ENCODE measurements at places on chromosomes 16 and 17. TPM values are rescaled to one million over a fixed set of nuclear protein-coding genes. Genes with fewer than 3 reads are reported as not detected.

- H3K27ac ChIP-seq, result no peak overlapping the region
- H3K4me1 ChIP-seq, result peaks cover 30% of the 10 kb centered on the region
- H3K27me3 ChIP-seq, result no peaks in the 10 kb centered on the region
Measured at GRCh38 chr16:72786606-72787005, 261.3 kb downstream of the ZFHX3 start.

The SPECC1 gene
- polyA plus RNA-seq, result 12.8 TPM

The SLC35G6 gene
- not detected for polyA plus RNA-seq

GRCh38 chr17:62091804-62092203, 26.7 kb upstream of the MED13 start:
- no peaks in the 10 kb centered on the region for H3K27me3 ChIP-seq
- H3K4me3 ChIP-seq, result no peak overlapping the region
- no peak overlapping the region for H3K27ac ChIP-seq
- H3K4me1 ChIP-seq, result peaks cover 29% of the 10 kb centered on the region

- no peaks in the 10 kb centered on the region for H3K36me3 ChIP-seq
- no peak for DNase-seq
- H3K27me3 ChIP-seq, result no peaks in the 10 kb centered on the region
- peaks cover 35% of the 10 kb centered on the region for H3K4me1 ChIP-seq
- no peak overlapping the region for H3K4me3 ChIP-seq
Measured at GRCh38 chr16:2507052-2507659, 6.6 kb upstream of the ATP6V0C start.

DNA sequence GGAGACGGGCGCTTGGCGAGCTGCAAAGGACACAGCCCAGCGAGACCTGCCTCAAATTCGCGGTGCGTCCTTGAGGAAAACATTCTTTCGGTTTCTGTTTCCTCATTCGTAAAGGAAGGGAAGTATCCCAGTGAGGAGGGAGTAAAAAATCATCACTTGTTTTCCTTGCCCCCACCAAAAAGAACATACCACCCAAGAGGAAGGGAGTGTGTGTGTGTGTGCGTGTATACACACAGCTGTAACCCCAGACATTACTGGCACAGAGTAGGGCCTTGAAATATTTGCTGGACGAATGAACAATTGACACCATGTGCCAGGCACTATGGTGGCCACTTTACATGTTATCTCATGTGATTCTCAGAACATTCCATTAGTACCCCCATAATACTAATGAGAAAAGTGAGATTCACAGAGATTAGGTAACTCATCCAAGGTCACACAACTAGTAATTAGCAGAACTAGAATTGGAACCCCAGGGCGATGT, 1.9 kb upstream of the MATCAP1 start:
- H3K27me3 ChIP-seq, result peaks cover 4% of the 10 kb centered on the region
- peak overlapping the region; percentile 64 for H3K4me3 ChIP-seq
- no peak overlapping the region for H3K27ac ChIP-seq
- no peak for DNase-seq
- H3K4me1 ChIP-seq, result peaks cover 22% of the 10 kb centered on the region

- H3K4me1 ChIP-seq, result no peaks in the 10 kb centered on the region
- no peak for DNase-seq
- H3K27ac ChIP-seq, result no peak overlapping the region
- H3K27me3 ChIP-seq, result no peaks in the 10 kb centered on the region
Measured at GRCh38 chr16:25431472-25431871, 173.8 kb upstream of the ZKSCAN2 start.

The NPIPB9 gene
- polyA plus RNA-seq, result 0.40 TPM

- H3K4me3 ChIP-seq, result no peak overlapping the region
- DNase-seq, result no peak
- no peaks in the 10 kb centered on the region for H3K36me3 ChIP-seq
- H3K27me3 ChIP-seq, result peaks cover 31% of the 10 kb centered on the region
- H3K27ac ChIP-seq, result no peak overlapping the region
- no peaks in the 10 kb centered on the region for H3K4me1 ChIP-seq
Measured at GRCh38 chr16:55811811-55812210, 21.1 kb downstream of the CES1 start.

GRCh38 chr17:39174920-39175694, 9.1 kb upstream of the ARL5C start:
- H3K36me3 ChIP-seq, result peaks cover 26% of the 10 kb centered on the region
- DNase-seq, result peak; percentile 81

DNA sequence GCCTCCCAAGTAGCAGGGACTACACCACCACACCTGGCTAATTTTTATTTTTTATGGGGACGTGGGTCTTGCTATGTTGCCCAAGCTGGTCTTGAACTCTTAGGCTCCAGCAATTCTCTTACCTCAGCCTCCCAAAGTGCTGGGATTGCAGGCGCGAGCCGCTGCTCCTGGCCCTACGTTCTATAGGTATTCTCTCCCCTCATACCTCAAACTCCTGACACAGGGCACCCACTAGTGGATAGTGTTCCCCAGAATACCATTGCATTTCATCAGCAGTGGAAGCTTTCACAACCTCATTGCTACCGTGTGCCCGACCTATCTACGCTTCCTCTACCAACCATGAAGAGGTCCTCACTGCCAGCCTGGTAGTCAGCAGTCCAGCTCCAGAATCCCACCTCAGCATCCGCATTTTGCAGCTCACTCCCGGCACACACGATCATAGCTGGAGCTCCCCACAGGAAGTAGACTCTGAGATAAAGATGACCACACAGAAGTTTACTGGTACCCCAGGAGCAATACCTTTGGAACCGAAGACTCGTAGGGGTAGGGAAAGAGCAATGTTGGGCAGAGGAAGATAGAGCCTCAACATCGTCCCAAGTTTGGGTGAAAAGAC, 9.3 kb downstream of the CTRB2 start:
- no peak overlapping the region for H3K27ac ChIP-seq
- H3K4me3 ChIP-seq, result no peak overlapping the region
- H3K36me3 ChIP-seq, result no peaks in the 10 kb centered on the region
- peak; percentile 8 for DNase-seq
- peaks cover 43% of the 10 kb centered on the region for H3K27me3 ChIP-seq

- H3K4me3 ChIP-seq, result peak overlapping the region; percentile 87
- peaks cover 75% of the 10 kb centered on the region for H3K4me1 ChIP-seq
- H3K27me3 ChIP-seq, result no peaks in the 10 kb centered on the region
- H3K36me3 ChIP-seq, result no peaks in the 10 kb centered on the region
- DNase-seq, result no peak
Measured at GRCh38 chr16:56988161-56988947, 1.0 kb upstream of the NLRC5 start.

DNA sequence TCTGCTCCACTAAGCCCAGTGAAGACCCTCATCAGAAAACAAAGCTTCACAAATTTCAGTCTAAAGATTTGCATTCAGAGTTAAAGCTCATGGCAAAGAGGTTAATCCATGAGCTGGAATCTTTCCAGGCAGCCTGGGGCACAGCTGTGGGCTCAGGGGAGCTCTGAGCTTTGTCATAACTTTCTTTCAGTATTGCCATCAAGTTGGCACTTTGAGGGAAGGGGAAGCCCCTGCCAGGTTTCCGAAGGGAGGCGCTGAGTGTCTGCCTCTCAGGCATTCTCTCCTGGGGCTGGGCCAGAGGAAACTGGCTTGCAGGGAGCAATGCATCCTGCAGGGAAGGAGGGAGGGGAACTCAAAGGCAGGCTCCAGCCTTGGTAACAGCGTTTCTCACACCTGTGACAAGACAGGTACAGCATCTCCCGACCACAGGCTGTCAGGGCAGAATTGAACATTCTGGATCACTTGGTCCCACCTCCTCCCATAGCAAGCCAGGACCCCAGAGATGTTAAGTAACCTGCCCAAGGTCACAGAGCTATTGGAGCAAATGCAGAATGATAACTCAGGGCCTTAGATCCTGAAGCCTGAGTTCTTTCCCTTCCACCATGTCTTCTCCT, 3.9 kb downstream of the LPO start:
- no peak for DNase-seq
- no peak overlapping the region for H3K4me3 ChIP-seq
- H3K27me3 ChIP-seq, result no peaks in the 10 kb centered on the region

DNA sequence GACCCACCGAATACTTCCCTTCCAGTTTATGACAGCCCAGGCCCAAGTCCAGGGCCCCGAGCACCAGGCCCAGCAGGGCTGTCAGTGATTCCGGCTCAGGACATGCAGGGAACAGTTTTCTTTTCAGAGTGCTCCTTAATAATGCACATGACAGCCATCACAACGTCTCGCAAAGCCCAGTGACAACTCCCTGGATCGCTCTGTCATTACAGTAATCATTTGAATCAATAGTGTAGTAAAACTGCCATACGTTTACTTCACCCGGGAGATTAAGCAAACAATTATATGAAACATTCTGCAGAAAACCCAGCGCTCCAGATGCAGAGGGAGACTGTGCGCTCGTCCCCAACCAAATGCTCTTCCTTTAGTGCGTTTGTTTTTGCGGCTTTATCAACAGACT, 162.6 kb upstream of the CDH13 start:
- H3K4me3 ChIP-seq, result no peak overlapping the region
- H3K27me3 ChIP-seq, result peaks cover 10% of the 10 kb centered on the region
- H3K27ac ChIP-seq, result no peak overlapping the region
- H3K36me3 ChIP-seq, result no peaks in the 10 kb centered on the region

DNA sequence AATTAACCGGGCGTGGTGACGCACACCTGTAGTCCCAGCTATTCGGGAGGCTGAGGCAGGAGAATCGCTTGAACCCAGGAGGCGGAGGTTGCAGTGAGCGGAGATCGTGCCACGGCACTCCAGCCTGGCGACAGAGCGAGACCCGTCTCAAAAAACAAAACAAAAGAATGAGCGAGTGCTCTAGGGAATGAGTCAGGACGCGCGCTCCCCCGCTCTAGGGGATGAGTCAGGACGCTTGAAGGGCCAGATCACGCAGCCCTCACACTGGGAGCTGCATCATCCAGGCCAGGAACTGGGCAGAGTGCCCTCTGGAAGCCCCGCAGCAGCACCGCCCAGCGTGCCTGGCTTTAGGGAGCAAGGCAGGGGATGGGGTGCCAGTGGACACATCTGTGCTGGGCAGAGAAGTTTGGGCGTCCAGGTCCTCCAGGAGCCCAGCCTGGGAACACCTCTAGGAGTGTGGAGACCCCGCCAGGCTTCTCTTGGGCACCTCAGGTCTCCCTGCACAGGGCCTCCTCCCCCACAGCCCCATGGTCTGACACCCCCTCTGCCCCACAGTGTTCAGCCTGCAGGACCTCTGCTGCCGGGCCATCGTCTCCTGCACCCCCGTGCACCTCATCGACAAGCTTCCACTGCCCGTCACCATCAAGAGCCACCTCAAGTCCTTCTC, 3.9 kb upstream of the WFIKKN1 start:
- peaks cover 29% of the 10 kb centered on the region for H3K4me1 ChIP-seq
- peaks cover 19% of the 10 kb centered on the region for H3K36me3 ChIP-seq
- H3K4me3 ChIP-seq, result no peak overlapping the region
- no peak overlapping the region for H3K27ac ChIP-seq
- H3K27me3 ChIP-seq, result no peaks in the 10 kb centered on the region

GRCh38 chr16:56237451-56237930, 46.2 kb downstream of the GNAO1 start:
- peak; percentile 61 for DNase-seq
- H3K27ac ChIP-seq, result no peak overlapping the region
- no peak overlapping the region for H3K4me3 ChIP-seq
- no peaks in the 10 kb centered on the region for H3K27me3 ChIP-seq

GRCh38 chr17:3913531-3914311, 2.5 kb downstream of the P2RX1 start:
- no peak overlapping the region for H3K4me3 ChIP-seq
- H3K27ac ChIP-seq, result no peak overlapping the region
- H3K4me1 ChIP-seq, result peaks cover 55% of the 10 kb centered on the region
- peak; percentile 85 for DNase-seq
- H3K27me3 ChIP-seq, result no peaks in the 10 kb centered on the region

- H3K36me3 ChIP-seq, result no peaks in the 10 kb centered on the region
- no peaks in the 10 kb centered on the region for H3K27me3 ChIP-seq
- no peak overlapping the region for H3K27ac ChIP-seq
- H3K4me1 ChIP-seq, result peaks cover 12% of the 10 kb centered on the region
- DNase-seq, result no peak
- H3K4me3 ChIP-seq, result no peak overlapping the region
Measured at GRCh38 chr16:85945424-85945751, 46.4 kb downstream of the IRF8 start.

DNA sequence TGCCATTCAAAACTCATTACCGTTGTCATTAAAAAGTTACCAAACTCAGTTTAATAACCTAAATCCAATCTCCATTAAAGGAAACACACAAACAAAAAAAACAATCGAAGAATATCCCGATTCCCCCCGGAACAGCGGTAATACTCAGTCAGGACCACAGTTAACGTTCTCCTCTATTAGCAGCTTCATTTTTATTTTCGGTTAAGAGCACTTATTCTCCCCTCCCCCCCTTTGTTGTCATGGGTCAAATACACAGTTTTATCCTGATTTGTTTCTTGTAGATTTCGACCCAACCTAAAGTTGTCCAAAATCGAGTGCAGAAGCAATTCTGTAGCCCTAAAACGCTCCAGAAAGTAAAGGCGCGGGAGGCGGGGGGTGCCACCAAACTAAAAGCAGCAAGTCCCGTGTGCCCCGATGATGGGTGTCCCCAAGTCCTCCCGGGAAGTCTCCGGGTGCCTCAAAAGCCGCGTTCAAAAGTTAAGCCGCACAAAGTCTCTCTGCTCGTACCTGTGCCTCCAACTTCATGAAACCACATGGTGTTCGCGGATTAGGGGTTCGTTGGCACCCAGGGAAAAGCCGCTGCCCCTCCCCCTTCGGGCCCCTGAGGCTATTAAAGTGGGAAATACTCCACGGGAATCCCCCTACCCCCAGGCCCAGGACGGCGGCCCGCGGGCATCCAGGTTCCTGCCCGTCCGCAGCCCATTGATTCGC, 996 bp downstream of the SUMO2 start:
- H3K4me3 ChIP-seq, result peak overlapping the region; percentile 98
- H3K4me1 ChIP-seq, result peaks cover 47% of the 10 kb centered on the region
- peak overlapping the region; percentile 100 for H3K27ac ChIP-seq
- DNase-seq, result peak; percentile 51

DNA sequence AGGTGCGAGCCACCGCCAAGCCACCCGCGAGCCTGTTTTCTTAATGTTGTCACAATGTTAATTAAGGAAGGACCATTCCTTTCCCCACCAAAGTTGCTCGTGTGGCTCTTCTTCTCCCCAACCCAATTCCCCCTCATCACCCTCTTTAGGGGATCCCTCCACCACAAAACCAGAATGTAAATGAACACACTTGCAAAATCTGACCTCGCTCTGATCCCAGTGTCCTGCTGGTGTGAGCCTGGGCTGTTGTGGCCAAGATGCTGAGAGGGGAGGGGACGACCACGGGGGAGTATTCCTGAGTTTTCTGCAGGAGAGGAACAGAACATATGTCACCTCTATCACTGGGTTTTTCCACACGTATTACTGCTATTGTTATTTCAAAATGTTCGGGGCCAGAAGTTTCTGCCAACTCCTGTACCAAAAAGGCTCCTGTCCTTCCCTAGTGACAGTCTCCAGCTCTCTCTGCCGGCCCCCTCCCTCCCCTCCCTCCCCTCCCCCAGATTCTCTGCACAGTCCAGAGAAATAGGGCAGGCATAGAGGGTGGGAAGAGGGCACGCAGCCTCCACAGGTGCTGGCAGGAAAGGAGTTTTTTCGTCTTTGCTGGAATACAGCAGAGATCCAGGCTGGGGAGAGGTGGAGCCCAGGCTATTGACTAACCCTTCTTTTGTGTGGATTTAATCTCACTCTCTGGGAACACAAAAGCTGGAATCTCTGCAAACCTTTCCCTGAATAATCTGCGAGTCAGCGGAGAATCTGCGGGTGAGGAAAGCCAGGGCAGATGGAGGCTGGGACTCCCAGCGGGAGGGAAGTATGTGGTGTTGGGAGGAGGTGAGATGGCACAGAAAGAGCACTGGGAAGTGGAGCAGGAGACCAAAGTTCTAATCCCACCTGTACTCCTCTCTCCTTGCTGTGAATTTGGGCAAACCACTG, 4.5 kb upstream of the CA4 start:
- peaks cover 35% of the 10 kb centered on the region for H3K4me1 ChIP-seq
- DNase-seq, result no peak
- H3K27ac ChIP-seq, result no peak overlapping the region
- H3K27me3 ChIP-seq, result peaks cover 15% of the 10 kb centered on the region
- no peaks in the 10 kb centered on the region for H3K36me3 ChIP-seq

Data from stomach (tissue), 19 donors.